ENCODE measurements at places on chromosomes 3 and 15. TPM values are rescaled to one million over a fixed set of nuclear protein-coding genes. Genes with fewer than 3 reads are reported as not detected.

DNA sequence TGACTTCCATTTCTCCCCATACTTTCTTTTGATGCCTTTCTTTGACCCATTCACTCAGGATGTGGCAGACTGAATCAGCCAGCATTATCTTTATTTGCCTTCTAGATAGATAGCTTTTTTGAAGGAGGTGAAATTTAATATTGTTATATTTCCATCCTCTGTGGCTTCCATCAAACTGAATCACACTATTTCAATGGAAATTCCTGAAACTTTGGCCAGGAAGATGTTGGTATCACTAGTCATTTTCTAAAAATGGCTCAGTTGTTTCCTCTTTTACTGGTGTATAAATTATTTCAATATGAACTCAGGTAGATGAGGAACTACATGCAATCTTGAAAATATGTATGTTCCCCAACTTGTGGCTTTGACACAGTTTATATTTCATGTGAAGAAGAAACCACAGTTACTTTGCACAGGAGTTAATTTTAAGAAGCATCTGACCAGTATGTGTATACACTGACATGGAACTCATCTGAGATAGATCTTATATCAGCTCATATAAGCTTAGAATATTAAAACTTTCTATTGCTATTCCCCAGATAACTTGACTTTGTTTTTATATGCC lies 248.3 kb downstream of the CGGBP1 start:
- no peaks in the 10 kb centered on the region for H3K4me1 ChIP-seq
- H3K4me3 ChIP-seq = no peak overlapping the region
- H3K27me3 ChIP-seq = peaks cover 7% of the 10 kb centered on the region
- DNase-seq = no peak

DNA sequence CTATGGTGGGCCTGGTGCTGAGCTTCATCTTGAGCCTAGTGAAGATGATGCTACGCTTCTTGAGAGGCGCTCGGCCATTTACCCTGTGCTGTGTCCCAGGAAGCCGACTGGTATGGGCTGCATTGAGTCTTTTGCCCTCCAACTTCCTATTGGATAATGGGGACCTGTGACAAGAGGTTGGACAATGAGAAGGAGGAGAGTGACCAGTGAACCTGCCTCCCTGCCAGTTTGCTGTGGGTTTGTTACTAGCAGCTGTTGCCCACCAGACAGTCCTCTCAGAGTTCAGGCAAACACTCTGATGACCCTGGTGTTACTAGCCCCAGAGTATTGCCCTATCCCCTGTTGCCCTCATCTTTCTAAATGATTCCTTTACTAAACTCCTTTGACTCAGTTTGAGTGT lies 99.6 kb upstream of the PFN2 start:
- no peaks in the 10 kb centered on the region for H3K4me1 ChIP-seq
- DNase-seq = no peak
- no peaks in the 10 kb centered on the region for H3K36me3 ChIP-seq
- H3K4me3 ChIP-seq = no peak overlapping the region
- no peak overlapping the region for H3K27ac ChIP-seq

- no peaks in the 10 kb centered on the region for H3K27me3 ChIP-seq
- H3K36me3 ChIP-seq = no peaks in the 10 kb centered on the region
- H3K4me1 ChIP-seq = peaks cover 25% of the 10 kb centered on the region
- no peak overlapping the region for H3K4me3 ChIP-seq
- no peak for DNase-seq
- no peak overlapping the region for H3K27ac ChIP-seq
Measured at GRCh38 chr3:58013973-58014649, 5.9 kb downstream of the FLNB start.

DNA sequence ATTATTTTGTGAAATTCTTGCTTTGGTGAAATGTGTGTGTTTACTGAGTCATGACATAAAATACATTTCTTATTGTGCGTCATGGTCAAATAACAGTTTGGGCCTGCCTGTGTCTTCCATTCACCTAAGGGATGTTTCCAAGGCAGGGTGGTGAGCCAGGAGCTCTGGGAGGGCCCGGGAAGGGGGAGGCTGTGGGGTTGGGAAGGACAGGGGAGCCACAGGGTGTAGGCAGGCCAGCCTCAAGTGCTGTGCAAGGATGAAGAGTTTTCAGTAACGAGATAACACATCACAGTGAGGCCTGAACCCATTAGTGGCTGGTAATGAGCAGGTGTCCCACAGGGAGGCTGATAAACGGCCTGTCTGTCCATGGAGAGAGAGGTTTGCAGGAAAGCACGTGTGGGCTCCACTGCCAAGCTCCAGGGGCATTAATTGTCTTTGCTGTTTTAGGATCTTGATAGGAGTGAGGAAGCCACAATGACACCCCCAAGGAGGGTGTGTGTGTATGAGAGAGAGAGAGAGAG lies 35.6 kb upstream of the SEC13 start:
- no peaks in the 10 kb centered on the region for H3K36me3 ChIP-seq
- H3K27ac ChIP-seq = no peak overlapping the region
- no peak for DNase-seq
- H3K27me3 ChIP-seq = peaks cover 20% of the 10 kb centered on the region

DNA sequence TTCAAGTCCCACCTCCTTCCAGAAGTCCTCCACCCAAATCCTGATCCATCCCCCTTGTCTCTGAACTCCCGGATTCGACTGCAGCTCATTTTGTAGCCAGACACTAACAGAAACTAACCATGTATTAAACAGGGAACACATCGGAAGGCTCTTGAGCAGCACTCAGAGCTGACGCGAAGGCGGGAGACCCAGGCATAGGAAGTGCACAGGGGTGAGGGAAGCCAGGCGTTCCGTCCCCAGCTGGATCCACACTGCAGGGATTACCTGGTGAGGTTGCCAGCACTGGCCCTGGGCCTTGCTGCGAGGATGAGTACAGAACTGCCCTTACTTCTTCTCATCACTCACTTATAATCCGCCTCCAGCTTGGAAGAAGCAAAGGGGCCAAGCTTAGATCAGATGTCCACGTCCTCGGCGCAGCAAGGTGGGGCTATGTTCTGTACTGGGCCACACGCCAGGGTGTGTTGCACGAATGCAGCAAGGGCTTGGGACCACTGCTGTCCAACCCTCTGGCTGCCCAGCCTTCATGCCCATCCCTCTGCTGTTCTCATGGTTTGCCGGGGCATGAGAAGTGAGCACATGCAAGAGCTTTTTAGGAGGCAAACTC lies 124.2 kb upstream of the SMAD3 start:
- H3K36me3 ChIP-seq = no peaks in the 10 kb centered on the region
- peaks cover 21% of the 10 kb centered on the region for H3K4me1 ChIP-seq
- H3K27ac ChIP-seq = no peak overlapping the region
- no peak for DNase-seq

The CACNA2D3 gene
- total RNA-seq = not detected

The PLD1 gene
- 3.4 TPM for total RNA-seq

The CPLX3 gene
- total RNA-seq = 0.35 TPM

The CCR3 gene
- total RNA-seq = 1.4 TPM
